ENCODE measurements at places on chromosomes 13 and 19.

- no peak for DNase-seq
Observed at GRCh38 chr19:4700693-4700970, 23.0 kb downstream of the DPP9 start.

DNA sequence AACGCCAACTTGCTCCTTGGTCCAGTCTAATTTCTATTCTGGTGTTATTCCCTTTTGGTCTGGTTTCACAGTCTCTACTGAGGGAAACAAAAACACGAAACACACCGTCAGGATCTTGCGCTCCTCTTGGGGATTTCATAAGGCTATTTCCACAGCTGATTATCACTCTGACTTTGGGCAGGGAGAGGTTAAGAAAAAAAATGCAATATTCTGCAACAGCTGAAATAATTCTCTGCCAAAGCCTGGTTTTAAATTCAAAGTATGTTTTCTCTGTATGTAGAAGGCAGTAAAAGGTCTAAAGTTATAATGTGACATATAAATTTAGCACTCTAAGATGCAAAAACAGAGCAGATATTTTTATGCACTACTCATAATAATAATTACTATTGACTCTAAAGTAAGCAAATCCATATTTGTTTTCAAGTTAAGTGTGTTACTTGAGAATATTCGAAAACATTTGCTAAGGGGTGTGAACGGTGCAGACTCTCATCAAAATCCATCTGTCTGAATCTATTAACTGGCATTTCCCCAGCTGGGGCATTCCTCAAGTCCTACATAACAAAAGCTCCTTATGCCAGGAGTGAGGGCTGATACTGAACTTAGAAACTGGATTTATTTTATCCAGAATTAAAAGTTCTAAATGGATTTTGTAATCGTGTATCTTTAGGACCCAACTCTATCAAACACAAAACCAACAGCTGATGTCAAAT is 38.4 kb upstream of the STARD13 start:
- no peak for DNase-seq

DNA sequence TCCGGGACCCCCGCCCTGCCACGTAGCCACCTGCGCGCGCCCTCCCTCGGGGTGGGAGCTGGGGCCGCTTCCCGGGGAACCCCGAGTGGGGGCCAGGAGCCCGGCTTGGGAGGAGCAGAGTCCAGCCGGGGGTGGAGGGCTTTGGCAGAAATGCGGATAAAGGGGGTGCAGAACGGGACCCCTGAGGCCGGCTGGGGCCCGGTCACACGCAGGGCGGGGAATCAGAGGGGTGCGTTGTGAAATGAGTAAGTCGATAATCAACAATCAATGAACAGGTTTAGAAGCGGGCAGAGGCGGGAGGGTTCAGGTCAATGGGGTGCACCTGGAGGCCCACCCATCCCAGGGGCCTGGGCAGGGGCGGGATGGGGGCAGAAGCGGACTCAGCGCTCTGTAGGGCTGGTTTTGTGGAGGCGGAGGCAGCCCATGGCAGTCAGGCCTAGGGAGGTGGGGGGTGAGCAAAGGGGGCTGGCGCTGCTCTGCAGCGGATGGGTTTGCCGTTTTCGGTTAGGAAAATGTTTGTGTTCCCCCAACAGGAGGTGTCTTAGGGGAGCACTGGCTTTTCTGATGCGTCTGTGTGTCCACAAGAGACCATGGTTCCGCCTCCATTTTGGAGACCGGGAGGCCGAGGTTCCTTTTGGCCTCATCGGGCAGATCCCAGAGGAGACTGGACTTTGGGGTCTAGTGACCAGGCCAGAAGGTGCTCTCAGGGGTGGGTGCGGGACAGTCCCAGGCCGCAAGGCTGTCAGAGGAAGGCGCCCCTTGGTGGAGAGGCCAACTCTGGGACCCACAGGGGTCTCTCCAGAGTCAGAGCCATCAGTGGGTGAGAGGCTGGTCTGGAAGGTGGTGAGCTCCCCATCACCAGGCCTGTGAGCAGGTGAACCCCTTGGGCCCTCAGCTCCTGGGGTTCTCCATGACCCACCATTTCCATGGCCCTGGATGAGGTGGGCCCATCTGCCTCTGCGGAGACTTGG is 683 bp upstream of the DIRAS1 start:
- no peak for DNase-seq

- DNase-seq: no peak
Observed at GRCh38 chr13:79678100-79678499, 197.1 kb downstream of the NDFIP2 start.

DNA sequence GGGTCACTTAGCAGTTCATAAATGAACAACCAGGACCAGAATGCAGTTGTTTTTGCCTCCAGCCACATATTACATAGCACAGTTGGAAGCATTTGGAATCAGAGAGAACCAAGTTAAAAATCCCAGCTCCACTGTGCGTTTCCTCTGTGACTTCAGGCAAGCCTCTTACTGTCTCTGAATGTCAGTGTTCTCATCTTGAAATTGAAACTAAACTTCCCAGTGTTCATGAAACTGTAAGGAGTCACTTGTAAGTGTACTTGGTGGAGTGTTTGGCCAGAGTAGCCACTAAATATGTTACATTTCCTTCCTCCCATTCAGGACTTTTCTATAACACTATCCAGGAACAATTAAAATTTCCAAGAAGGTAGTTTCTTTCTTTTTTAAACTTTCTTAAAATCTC is 276.8 kb downstream of the KCNRG start:
- no peak for DNase-seq

GRCh38 chr13:110565296-110565695 is 3.8 kb upstream of the RAB20 start:
- DNase-seq: no peak

GRCh38 chr13:74696148-74696922 is 562.1 kb upstream of the KLF12 start:
- DNase-seq: no peak

GRCh38 chr13:47696674-47697073 is 304.4 kb downstream of the SUCLA2 start:
- DNase-seq: no peak

DNA sequence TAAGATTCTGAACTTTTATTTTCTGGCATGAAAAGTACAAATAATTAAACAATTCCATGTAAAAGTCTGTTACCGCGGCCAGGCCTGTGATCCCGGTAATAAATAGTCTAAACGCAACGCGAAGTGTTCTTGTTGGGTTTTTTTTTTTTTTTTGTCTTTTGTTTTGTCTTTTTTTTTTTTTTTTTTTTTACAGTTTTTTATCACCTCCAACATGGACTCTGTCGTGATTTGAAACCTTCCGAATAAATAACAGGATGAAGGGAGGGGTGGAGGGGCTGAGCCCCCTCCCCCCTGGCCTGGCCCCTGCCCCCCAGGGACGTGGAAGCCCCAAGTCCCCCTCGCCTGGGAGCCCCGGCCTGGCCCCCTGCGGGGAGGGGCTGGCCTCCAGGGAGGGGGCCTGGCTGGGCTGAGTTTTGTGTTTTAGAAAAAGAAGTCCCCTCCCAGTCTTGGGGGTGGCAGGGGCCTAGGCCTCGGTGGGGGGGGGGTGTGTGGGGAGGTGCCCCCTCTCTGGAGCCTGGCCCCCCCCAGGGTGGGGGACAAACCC is 16.0 kb downstream of the PRKCSH start:
- DNase-seq: no peak

GRCh38 chr13:30466358-30466714 is 600 bp upstream of the HMGB1 start:
- no peak for DNase-seq

DNA sequence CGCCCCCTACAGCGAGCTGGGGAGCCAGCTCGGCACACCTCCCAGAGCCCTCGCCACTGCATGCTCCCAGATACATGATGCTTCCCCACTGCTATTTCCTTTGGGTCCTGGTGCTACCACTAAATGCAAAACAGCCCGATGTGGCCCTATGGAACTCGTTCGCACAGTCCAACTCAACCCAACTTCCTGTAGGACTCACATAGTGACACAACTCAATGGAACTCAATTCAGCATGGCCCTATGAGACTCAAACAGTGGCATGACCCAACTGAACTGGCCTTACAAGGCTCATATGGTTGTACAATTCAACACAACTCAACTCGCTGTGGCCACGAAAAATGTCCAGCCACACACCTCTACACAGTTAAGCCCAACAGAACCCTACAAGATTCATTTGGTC is 3.5 kb downstream of the KCNA7 start:
- no peak for DNase-seq

DNA sequence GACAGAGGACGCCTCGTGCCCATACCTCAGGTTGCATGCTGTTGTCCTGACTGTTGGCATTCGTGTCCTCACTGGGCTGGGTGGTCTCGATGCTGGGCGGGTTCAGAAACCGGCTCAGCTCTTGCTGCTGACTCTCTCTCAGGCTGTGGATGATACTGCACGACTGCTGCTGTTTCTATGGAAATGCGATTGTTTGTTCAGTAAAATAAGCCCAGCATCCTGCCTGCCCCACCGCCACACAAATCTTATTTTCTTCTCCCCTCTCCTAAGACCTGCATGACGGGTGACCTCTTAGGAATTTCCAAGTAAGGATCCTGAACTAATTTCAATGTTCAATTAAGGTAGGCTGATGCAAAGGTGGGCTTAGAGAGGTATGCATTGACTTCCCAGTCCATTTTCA is 356.5 kb downstream of the NALCN start:
- DNase-seq: no peak

DNA sequence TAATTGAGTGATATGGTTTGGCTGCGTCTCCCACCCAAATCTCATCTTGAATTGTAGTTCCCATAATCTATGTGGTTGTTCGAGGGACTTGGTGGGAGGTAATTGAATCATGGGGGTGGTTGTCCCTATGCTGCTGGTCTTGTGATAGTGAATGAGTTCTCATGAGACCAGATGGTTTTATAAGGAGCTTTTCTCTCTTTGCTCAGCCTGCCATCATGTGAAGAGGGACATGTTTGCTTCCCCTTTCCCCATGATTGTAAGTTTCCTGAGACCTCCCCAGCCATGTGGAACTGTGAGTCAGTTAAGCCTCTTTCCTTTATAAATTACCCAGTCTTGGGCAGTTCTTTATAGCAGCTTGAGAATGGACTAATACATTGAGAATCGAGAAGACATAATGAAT is 480.1 kb downstream of the GPC5 start:
- DNase-seq: no peak

DNA sequence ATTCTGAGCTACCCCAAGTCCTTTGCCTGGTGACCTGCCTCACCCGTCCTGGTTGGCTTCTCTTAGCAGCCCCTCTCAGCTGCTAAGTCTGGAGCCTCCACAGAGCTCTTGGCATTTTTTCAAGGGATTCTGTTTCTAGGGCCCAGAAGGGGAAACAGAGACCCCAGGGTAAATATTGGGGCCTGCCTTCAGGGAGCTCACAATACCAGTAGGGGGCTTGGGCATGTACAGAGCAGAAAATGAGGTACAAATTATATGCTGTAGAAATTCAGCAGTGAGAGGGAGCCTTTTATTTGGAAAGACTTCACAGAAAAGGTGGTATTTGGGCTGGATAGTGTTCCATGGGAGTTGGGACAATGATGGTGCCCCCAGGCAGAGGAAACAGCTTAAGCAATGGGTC is 3.7 kb downstream of the SAMD4B start:
- DNase-seq: no peak

- no peak for DNase-seq
Observed at GRCh38 chr13:29105779-29106178, 285.6 kb downstream of the MTUS2 start.

DNA sequence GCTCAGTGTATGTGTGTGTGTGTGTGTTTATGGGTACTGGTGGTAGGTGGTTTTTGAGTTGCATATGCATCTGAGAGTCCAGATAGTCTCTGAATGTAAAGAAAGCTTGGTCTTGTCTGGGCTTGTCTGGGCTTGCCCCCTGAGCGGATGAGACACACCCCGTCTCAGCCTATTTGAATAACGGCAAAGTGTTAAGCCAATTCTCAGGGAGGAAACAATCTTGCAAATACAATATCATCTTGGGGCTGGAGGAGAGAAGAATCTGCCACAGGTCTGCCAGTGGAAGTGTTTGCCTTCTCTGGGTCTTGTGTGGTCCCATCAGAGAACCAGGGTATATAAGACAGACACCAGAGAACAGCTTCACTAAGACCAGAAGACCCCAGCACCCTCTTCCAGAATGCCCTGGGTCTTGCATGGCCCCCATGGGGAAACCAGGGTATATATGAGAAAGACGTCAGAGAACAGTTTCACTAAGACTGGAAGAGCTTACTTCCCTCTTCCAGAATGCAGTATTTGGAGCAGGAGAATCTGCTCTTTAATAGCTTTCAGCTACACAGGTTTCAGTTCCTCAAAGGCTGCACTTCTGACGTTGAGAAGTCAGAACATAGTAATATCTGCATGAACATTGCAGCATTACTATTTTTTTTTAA is 13.3 kb downstream of the CD70 start:
- DNase-seq: no peak

DNA sequence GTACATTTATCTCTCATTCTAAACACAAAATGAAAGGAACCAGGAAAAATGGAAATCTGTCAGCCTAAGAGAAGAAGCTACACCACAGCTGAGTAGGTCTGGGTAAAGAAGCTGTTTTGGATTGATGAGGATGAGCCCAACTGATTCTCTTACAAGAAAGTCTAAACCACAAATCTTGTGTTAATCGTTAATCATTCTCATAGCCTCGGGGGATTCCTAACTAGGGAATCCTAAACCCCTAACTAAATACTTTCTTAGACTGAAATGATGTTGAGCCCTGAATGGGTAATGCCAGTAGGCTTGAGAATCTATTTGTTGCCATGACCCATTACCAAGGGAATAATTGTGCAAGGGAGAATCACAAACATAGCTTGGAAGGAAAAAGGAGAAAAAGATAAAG is 327.5 kb upstream of the SPRY2 start:
- DNase-seq: no peak

GRCh38 chr19:39645800-39646411 is 9.8 kb upstream of the LGALS16 start:
- no peak for DNase-seq

DNA sequence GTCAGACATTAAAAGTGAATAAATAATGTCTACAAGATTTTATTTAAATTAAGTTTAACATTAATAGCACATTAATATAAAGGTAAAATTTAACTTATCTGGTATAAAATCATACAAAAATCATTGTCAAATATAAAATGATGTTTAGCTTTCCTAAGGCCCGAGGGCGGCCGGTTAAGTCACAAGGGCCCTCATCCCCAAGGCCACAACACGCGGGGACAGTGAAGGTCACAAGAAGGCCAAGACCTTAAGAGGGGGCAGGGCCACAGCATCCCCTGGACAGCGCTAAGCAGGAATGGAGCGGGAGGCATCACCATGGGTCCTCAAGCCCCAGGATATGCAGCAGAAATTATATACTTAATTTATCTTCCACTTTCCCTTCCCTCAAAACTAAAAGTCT is 62.7 kb upstream of the ZNF85 start:
- DNase-seq: no peak
